ENCODE measurements at places on chromosomes 16 and 17.

GRCh38 chr16:49854188-49854795, 1.6 kb downstream of the ZNF423 start:
- DNase-seq = no peak

- DNase-seq = peak; percentile 15
These were observed 31.9 kb downstream of the PMP22 start for GRCh38 chr17:15233022-15233805.

GRCh38 chr17:923633-924032, 55.9 kb downstream of the NXN start:
- DNase-seq = no peak

DNA sequence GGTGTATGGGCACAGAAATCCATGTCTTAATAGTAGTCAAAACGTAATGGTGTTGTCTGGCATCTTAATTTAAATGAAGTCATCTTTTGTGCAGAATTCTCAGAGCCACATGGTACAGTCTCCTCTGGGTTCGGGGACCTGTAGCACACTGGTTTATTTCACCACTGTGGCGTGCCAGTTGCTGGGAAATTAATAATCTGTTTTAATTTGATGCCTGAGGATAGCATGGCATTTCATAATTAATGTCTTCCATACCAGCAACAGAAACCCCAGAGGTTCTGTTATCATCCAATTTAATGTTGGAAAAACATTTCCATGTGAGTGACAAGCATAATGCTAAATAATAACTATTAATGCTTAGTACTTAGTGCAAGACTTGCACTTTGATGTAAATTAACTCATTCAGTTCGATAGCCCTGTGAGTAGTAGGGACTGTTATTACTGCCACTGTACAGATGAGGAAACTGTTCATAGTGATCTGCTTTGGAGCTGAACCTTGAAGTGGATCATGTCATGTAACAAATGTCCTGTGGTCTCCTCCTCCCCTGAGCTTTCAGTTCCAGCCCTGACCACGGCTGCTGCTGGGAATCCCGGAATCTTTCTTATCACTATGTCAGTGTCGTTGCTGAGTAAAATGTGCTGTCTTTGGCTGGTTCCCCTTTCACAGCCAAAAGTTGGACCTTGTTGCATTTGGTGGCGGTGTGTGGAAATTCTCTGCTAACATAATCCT, 51.2 kb downstream of the SNX29 start:
- DNase-seq = no peak

DNA sequence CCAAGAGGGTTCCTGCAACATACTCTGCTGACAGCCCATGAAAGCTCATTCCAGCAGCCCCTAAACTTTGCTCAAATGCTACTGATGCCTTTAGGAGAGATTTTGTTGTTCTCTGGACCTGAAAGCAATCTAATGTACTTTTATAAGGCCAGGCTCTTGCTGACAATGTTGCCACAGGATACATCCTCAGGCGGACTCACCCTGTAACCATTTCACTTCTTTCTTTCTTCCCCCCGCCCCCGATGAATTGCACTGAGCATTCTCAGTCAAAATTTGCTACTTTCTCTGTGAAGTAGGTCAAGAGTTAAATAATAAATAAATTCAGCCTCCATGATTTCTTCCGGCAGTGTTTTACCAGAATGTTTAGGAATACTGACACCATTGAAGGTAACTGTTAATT, 1.5 kb downstream of the GAS7 start:
- DNase-seq = no peak

DNA sequence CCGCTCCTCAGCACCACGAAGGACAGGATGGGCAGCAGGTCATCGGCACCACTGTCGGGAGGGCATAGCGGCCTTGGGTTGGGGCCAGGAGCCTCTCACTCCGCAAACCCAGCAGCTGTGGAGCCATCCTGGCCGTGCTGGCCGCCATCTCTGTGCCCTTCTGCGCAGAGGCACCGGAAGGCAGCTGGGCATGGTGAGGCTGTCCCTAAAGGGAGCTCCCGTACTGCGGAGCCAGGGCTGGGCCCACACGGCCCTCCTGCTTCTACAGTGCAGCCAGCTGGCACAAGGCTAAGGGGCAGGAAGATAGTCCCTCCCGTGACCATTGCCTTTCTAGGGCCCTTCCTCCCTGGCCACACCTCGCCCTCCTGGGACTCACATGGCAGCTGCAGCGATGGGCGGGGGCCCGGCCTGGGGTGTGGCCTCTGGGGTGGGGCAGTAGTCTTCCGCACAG, 7.0 kb upstream of the SPATA2L start:
- no peak for DNase-seq

- no peak for DNase-seq
These were observed 2.0 kb upstream of the ABCC3 start for GRCh38 chr17:50632637-50633036.

DNA sequence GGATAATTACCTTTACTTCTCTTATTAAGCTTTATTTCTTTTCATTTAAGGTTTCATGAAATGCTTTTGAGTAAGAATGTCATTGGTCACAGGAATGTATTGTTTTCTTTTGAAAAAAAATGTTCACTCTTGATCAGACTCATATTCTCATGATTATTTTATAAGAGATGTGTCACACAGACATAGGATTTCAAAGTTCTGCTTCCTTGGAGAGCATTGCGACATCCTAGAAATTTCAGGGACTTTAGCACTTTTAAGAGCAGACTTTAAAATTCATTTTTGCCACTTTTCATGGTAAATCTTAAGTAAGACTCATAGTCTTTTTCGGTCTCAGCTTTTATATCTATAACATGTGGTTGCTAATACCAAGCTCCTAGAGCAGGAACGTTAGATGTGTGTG, 314.7 kb downstream of the CDH8 start:
- DNase-seq = no peak

Measured in hematopoietic multipotent progenitor cell treated with erythropoietin and hydrocortisone succinate and interleukin-3 and kit ligand, for 17 days (in vitro differentiated cells).